ENCODE measurements at places on chromosomes 4 and X. TPM values are rescaled to one million over a fixed set of nuclear protein-coding genes. Genes with fewer than 3 reads are reported as not detected.

The ZNF330 gene
- total RNA-seq = 23.4 TPM

The BRS3 gene
- not detected for total RNA-seq

GRCh38 chr4:17869327-17869726 lies 58.5 kb downstream of the NCAPG start:
- no peak for DNase-seq

GRCh38 chr4:61864286-61864685 lies 664.2 kb downstream of the ADGRL3 start:
- no peak for DNase-seq

- no peak for DNase-seq
Observed at GRCh38 chr4:56743550-56743949, 62.5 kb upstream of the HOPX start.

Measured in occipital lobe (tissue), 3 donors.